ENCODE measurements at places on chromosomes 5 and 9. TPM values are rescaled to one million over a fixed set of nuclear protein-coding genes. Genes with fewer than 3 reads are reported as not detected.

Gene ANKRD18A
- 4.3 TPM for total RNA-seq

Gene C1QTNF2
- 0.31 TPM for total RNA-seq

Gene CYLC2
- not detected for total RNA-seq

Gene THBS4
- total RNA-seq, result 8.8 TPM

Gene SLC36A2
- not detected for total RNA-seq

Gene PRUNE2
- 3.3 TPM for total RNA-seq

Gene SPINK6
- total RNA-seq, result not detected

Gene MRPL36
- 53.5 TPM for total RNA-seq

DNA sequence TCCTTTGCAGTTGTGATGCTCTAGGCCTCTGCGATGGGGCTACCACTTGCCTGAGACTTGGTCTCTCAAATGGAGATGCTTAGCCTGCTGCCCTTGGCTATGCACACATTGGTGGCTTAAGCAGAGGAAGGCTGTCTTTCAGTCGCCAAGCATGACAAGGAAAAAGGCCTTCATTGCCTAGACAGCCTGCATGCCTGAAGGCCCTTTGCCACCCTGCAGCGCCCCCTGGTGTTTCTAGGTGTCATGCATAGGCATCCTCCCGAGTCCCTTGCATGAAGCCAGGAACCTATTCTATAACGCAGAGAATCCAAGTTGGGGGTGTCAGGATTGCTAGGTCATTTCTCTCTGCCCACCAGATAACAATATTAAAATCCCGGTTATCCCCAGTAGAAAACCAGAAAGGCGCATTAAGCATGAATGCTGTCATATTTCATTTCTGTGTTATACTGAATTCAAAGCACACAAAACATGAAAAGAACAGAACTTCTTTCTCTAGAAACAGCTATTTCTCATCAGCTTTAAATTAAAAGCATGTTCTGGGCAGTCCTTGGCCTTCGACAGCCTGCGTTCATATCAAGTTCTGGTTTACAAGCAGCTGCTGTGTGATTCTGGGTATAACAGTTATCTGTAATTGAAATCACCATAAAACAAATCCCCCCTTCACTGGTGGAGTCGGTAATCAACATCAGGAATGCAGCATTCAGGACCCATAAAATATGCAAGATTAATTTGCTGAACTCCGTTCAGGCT is 59.7 kb upstream of the TRPC7 start:
- H3K36me3 ChIP-seq, result no peaks in the 10 kb centered on the region
- no peak overlapping the region for H3K4me3 ChIP-seq
- peaks cover 10% of the 10 kb centered on the region for H3K4me1 ChIP-seq
- H3K27me3 ChIP-seq, result peaks cover 40% of the 10 kb centered on the region
- peak; percentile 84 for DNase-seq

GRCh38 chr5:68884144-68884754 is 209.6 kb upstream of the SLC30A5 start:
- DNase-seq, result no peak
- H3K4me1 ChIP-seq, result peaks cover 15% of the 10 kb centered on the region
- no peak overlapping the region for H3K4me3 ChIP-seq

GRCh38 chr5:168920019-168920810 is 341.0 kb upstream of the PANK3 start:
- H3K36me3 ChIP-seq, result no peaks in the 10 kb centered on the region
- H3K27me3 ChIP-seq, result peaks cover 69% of the 10 kb centered on the region
- H3K4me1 ChIP-seq, result peaks cover 21% of the 10 kb centered on the region
- no peak overlapping the region for H3K27ac ChIP-seq
- no peak for DNase-seq
- peak overlapping the region; percentile 24 for H3K4me3 ChIP-seq

GRCh38 chr5:104024538-104024937 is 461.9 kb upstream of the NUDT12 start:
- H3K36me3 ChIP-seq, result peaks cover 3% of the 10 kb centered on the region
- H3K27me3 ChIP-seq, result no peaks in the 10 kb centered on the region
- no peak overlapping the region for H3K27ac ChIP-seq
- H3K4me1 ChIP-seq, result no peaks in the 10 kb centered on the region

DNA sequence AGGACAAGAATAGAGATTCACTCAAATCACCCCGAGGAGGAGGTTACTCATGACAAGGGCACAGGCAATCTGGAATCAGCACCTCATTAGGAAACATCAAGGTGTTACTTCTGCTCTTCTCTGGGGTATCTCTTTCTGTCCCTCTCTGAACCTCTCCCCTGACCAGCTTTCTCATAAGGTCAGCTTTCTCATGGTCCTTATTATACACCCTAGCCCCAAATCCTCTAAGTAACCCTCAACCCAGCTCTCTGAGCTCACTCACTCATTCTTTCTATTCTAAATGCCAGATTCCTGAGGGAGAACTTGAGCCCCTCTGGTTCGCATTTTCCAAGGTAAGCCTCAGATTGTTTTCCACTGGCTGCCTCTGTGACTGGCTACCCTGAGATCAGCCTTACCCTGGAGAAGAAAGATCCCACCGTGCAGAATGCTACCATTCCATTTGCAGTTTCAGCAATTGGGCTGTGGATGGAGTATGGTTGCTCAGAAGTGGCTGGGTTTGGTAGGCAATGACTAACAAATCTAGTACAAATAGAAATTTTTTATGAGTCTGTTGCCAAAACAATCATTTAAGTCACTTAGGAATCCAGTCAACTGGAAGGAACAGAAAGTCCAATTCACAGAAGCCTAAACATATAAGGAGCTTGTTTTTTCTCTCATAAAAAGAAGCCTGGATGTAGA is 9.0 kb upstream of the TIMD4 start:
- H3K4me1 ChIP-seq, result no peaks in the 10 kb centered on the region
- DNase-seq, result no peak
- H3K4me3 ChIP-seq, result no peak overlapping the region
- H3K36me3 ChIP-seq, result no peaks in the 10 kb centered on the region

GRCh38 chr5:103021314-103021713 is 98.6 kb downstream of the GIN1 start:
- no peak overlapping the region for H3K27ac ChIP-seq
- H3K4me3 ChIP-seq, result no peak overlapping the region
- no peak for DNase-seq
- peaks cover 4% of the 10 kb centered on the region for H3K36me3 ChIP-seq
- H3K4me1 ChIP-seq, result no peaks in the 10 kb centered on the region

DNA sequence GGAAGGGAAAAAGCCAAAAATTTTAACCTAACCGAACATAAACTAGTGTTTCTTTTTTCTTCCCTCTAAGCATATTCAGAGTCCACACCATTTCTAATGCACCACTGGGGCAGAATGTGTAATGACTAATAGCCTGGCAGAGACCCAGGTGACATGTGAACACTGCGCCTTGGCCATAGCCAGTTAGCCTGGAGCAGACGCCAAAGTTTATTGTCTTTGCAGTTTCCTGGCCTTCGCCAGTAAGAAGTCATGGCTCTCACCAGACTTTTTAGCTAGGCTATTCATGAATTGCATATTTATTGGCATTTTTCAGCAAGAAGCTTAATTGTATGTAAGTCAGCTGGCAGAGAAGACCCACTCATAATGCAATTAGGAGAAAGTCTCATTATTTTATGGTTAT is 182.8 kb upstream of the SLC27A6 start:
- no peak overlapping the region for H3K4me3 ChIP-seq
- H3K4me1 ChIP-seq, result peaks cover 19% of the 10 kb centered on the region
- H3K36me3 ChIP-seq, result no peaks in the 10 kb centered on the region

DNA sequence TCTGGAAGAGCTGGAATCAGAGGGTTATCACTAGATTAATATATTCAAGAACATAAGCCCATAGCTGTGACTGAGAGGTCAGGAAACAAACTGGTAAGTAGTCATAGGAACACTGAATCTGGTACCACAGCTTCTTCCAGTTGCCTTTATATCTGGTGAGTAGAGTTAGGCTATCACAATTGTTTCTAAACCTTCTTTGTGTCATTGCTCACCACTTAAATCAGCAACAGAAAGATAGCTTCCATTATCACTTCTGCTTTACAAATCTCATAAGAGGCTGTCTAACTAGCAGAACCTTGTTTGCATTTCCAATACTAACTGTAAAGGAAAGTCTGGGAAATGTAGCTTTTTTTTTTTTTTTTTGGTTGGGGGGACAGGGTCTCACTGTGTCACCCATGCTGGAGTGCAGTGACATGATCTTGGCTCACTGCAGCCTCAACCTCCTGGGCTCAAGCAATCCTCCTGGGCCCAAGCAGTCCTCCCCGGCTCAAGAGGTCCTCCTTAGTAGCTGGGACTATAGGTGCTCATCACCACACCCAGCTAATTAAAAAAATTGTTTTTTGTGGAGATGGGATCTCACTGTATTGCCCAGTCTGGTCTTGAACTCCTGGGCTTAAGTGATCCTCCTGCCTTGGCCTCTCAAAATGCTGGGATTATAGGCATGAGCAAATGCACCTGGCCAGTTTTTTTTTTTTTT is 22.0 kb downstream of the CDC42SE2 start:
- no peaks in the 10 kb centered on the region for H3K27me3 ChIP-seq
- H3K27ac ChIP-seq, result peak overlapping the region; percentile 5
- no peak for DNase-seq
- H3K4me1 ChIP-seq, result peaks cover 14% of the 10 kb centered on the region
- peaks cover 7% of the 10 kb centered on the region for H3K36me3 ChIP-seq

- no peaks in the 10 kb centered on the region for H3K36me3 ChIP-seq
- no peak overlapping the region for H3K4me3 ChIP-seq
- no peak for DNase-seq
- H3K4me1 ChIP-seq, result no peaks in the 10 kb centered on the region
- H3K27me3 ChIP-seq, result no peaks in the 10 kb centered on the region
- H3K27ac ChIP-seq, result no peak overlapping the region
Measured at GRCh38 chr5:57360871-57361270, 121.7 kb downstream of the ACTBL2 start.

GRCh38 chr5:179272326-179273072 is 72.8 kb downstream of the ADAMTS2 start:
- no peaks in the 10 kb centered on the region for H3K36me3 ChIP-seq
- no peaks in the 10 kb centered on the region for H3K27me3 ChIP-seq
- peaks cover 9% of the 10 kb centered on the region for H3K4me1 ChIP-seq
- no peak for DNase-seq
- no peak overlapping the region for H3K4me3 ChIP-seq
- no peak overlapping the region for H3K27ac ChIP-seq

GRCh38 chr5:176803068-176803942 is 7.1 kb upstream of the UNC5A start:
- H3K4me1 ChIP-seq, result no peaks in the 10 kb centered on the region
- peaks cover 55% of the 10 kb centered on the region for H3K27me3 ChIP-seq
- no peak overlapping the region for H3K27ac ChIP-seq
- H3K36me3 ChIP-seq, result no peaks in the 10 kb centered on the region

- peaks cover 6% of the 10 kb centered on the region for H3K27me3 ChIP-seq
- no peak overlapping the region for H3K4me3 ChIP-seq
- no peak overlapping the region for H3K27ac ChIP-seq
- DNase-seq, result no peak
- H3K36me3 ChIP-seq, result no peaks in the 10 kb centered on the region
Measured at GRCh38 chr5:83715236-83716065, 5.2 kb downstream of the HAPLN1 start.

DNA sequence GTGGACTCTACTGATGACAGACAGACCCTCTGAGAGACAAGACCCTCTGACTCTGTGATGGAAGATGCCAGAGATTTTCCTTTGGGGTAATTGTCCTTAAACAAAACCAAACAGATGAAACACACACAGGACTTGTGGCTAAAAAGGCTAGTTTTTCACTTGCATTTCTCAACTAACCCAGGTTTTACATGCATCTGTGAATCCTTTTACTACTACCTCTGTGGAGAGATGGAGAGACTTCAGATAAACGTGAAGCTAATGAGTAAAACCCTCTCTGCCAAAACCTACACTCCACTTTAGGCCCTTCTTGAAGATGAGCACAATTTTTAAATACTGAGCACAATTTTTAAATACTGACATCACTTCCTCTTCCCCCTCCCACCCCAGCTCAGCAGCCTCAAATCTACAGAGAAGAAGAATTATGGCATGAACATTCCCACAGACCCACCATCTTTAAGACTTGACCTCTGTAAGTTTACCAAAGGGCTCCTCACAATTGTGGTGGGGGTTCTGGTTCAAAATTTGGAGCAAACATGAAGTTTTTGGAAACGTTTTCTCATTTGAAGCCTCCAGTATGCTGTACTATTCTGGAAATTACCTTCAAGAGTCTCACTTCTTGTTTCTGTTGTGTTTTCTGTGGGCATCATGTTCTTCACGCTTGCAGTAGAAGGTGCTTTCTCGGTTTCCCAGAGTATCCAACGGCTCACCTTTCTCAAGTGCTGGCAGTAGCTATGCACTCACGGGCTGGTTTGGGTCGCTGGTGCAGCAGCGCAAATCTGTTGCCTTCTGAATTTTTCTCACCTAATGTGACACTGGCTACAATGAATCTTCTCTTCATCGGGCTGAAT is 42.7 kb downstream of the ACER2 start:
- H3K27me3 ChIP-seq, result no peaks in the 10 kb centered on the region
- no peak overlapping the region for H3K4me3 ChIP-seq
- no peaks in the 10 kb centered on the region for H3K4me1 ChIP-seq
- H3K36me3 ChIP-seq, result peaks cover 5% of the 10 kb centered on the region
- no peak for DNase-seq

DNA sequence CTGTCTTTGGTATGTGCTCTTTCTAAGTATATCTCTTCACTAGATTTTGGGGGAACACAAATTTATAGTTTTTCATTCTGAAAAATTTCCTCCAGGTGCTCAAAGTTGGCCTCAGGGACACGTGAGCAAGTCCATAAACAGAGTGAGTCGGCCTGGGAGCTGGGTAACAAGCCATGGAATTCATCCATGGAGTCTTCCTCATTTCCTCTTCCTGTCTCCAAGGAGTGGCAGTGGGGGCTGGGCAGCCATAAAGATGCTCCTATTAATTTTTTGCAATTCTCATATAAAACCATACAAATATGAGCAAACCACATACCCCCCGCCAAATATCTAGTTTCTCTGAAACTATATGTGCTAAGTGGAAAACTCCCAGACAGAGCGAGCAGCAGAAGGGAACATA is 136.6 kb upstream of the OTULINL start:
- DNase-seq, result no peak
- H3K4me1 ChIP-seq, result peaks cover 81% of the 10 kb centered on the region
- H3K27ac ChIP-seq, result no peak overlapping the region
- H3K27me3 ChIP-seq, result no peaks in the 10 kb centered on the region
- peaks cover 7% of the 10 kb centered on the region for H3K36me3 ChIP-seq
- H3K4me3 ChIP-seq, result peak overlapping the region; percentile 9

GRCh38 chr5:159422361-159422760 is 92.1 kb upstream of the IL12B start:
- no peaks in the 10 kb centered on the region for H3K36me3 ChIP-seq
- H3K4me3 ChIP-seq, result no peak overlapping the region
- DNase-seq, result no peak
- H3K4me1 ChIP-seq, result no peaks in the 10 kb centered on the region
- H3K27me3 ChIP-seq, result peaks cover 9% of the 10 kb centered on the region
